ENCODE measurements at places on chromosomes 3 and 15.

DNA sequence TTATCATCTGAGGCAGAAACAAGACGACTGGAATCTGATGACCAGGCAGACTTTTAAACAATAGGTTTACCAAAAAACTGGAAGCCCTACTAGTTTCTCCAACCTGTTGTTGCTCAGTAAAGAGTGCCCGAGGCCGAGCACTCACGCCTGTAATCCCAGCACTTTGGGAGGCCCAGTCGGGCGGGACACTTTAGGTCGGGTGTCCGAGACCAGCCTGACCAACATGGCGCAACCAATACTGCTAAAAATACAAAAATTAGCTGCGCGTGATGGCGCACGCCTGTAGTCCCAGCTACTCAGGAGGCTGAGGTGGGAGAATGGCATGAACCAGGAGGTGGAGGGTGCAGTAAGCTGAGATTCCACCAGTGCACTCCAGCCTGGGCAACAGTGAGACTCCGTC is 1.1 kb upstream of the WDR5B start:
- no peak for DNase-seq

DNA sequence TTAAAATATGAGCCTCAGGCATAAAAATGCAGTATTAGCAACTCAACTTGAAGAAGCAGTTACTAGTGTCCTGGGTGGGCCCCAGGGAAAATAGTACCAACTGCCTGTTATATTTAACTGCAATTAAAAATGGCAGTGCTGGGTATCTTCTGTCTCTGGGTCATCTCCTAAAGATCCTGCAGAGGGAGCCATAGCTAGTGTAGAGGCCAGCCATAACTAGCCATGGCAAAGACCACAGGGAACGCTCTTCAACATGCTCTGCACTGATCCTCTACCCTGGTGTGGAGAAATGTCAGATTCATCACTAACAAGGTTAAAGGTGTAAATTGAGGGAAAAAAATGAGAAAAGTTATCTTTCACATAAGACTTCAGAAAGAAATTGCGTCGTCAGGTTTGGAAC is 181.3 kb downstream of the SNRPN start:
- no peak for DNase-seq

GRCh38 chr15:80581976-80582375 is 113.1 kb upstream of the ABHD17C start:
- DNase-seq, result no peak

DNA sequence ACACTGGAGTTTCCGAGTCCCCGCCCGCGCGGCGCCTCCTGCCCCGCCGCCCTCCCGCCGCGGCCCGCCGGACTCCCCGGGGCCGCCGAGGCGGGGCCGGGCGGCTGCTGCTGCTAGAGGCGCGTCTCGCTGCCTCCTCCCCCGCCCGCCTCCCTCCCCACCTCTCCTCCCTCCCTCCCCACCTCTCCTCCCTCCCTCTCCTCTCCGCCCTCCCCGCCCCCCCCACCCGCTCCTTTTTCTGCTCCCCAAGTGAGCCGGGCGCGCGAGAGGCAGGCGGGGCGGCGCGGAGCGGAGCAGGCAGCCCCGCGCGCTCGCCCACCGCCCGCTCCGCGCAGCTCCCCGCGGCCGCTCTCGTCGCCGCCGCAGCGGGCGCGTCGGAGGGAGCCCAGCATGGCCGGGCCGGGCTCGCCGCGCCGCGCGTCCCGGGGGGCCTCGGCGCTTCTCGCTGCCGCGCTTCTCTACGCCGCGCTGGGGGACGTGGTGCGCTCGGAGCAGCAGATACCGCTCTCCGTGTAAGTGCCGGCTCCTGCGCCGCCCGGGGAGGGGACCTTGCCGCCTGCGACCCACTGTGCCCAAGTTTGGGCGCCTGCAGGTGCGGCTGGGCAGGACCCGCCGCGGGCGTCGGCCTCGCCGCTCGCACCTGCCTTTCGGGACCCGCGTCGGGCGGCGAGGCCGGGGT is at the start of gene CACNA2D3:
TSS of gene CACNA2D3 (plus strand) at position 229 of the 679 bp plus-strand sequence.
- peak; percentile 23 for DNase-seq

- no peak for DNase-seq
These were observed 19.6 kb upstream of the NSMCE3 start for GRCh38 chr15:29289173-29289572.

DNA sequence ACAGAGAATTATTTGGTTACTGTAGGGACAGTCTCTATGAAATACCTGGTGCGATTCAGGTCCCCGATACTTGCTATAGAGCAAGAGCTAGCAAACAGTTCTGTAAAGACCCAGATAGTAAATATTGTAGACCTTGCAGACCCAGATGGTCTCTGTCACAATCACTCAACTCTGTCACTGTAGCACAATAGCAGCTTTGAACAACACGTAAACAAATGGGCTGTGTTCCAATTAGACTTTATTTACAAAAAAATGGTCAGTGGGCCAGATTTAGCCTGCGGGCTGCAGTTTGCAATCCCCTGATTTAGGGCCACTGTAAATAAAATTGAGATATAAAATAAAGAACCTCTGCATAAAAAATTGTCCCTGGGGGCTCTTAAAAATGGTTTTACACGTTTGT is 127.7 kb downstream of the SV2B start:
- no peak for DNase-seq

DNA sequence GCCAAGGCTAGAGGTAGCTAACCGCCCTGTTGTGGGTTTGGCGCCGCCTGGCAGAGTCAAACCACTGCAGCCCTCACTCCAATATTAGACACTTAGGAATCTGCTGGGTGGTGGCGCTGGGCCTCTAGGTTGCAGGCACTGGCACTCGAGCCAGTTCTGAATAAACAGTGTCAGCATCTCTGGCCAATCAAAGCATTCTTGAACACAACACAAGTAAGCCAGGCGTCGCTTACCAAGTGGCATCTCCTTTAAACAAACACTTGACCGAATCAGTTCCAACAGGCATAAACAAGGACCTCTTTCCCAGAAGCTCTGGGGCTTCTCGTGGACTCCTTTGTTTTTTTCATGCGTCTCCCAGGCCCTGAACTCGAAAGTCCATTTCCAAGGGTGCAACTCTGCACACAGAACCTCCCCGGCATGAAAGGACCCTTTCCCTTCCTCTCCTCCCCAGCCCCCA is 82.3 kb downstream of the LRIG1 start:
- no peak for DNase-seq

GRCh38 chr3:126617571-126617970 is 37.4 kb downstream of the TXNRD3 start:
- no peak for DNase-seq

- no peak for DNase-seq
These were observed 8.3 kb upstream of the LMOD3 start for GRCh38 chr3:69130689-69131088.

DNA sequence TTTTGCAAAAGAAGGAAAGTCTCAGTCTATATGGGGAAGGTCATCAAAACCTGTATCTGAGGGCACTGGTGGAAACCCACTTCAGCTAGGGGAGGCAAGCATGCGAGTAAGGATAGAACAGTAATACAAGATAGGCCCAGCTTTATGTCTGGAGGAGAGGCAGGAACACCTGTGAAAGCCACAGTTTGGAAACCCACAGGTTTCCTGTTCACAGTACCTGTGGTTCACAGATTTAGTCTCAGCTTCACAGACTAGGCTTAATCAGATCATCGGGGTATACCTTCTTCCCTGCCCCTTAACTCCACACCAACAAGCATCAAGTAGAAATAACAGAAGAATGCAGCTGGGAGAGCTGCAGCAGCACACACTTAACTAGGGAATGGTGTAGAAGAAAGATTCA is 36.2 kb downstream of the C2CD4B start:
- DNase-seq, result no peak

DNA sequence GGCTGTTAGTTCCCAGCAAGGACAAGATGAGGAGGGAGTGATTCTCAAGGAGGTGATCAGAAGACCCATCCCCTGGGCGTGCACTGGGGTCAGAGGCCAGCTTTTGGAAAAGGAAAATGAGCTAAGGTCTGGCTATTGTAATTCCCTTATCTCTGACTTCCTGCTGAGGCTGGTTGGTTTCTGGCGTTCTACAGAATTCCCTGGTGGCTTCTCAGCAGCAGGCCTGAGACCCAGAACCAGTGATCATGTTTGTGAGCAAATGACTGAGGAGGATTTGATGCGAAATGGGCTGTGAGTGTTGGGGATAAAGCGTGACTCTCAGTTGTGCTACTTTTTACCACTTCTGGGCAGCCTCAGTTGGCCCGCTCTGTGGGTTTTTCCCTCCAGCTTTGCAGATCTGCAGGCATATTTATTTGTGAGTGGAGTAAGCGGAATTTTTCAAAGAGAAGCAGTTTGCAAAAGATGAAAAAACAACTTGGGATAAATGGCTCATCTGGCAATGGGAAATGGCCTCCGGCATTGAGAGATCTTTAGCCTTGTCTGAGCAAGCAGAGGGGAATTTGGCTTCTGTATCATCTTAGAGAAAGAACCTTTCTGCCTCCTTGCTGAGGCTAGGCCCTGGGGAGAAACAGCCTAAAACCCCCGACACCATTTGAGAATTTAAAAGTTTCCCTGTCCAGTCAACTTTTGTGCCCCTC is 102.7 kb downstream of the SLCO3A1 start:
- DNase-seq, result no peak

- no peak for DNase-seq
These were observed 61.4 kb downstream of the GADL1 start for GRCh38 chr3:30832961-30833575.

- DNase-seq, result no peak
These were observed 10.2 kb upstream of the APBA2 start for GRCh38 chr15:28875461-28876000.

- DNase-seq, result no peak
These were observed 117.4 kb downstream of the ATG7 start for GRCh38 chr3:11389386-11390268.

DNA sequence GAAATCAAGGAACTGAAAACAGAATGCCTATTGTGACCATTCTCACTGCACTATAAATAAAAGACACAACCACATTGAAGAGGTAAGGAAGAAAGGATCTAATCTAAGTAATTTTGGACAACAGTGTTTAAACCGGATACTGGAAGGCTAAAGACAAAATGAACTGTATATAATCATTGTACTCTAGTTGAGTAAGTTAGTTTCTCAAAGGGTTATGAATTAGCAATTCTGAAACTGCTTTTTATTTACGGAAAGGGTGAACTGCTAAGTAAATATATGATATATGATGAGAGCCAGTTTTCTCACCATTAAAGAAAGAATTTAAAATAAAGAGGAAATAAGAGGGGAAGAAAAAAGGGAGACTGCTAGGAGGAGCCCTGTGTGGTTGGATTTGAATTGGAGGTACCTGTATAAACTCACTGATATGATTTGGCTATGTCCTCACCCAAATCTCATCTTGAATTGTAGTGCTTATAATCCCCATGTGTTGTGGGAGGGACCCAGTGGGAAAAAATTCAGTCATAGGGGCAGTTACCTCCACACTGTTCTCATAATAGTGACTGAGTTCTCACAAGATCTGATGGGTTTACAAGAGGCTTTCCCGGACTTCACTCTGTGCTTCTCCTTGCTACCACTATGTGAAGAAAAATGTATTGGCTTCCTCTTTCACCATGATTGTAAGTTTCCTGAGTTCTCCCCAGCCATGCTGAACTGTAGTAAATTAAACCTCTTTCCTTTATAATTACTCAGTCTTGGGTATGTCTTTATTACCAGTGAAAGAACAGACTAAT is 607.7 kb downstream of the PYDC2 start:
- no peak for DNase-seq

Data from NCI-H1105 (cell line).